ENCODE measurements at places on chromosomes 6 and 20.

GRCh38 chr6:129696028-129696418 is 14.0 kb downstream of the ARHGAP18 start:
- DNase-seq, result no peak

GRCh38 chr6:150143516-150144293 is 861 bp downstream of the PPP1R14C start:
- no peak for DNase-seq

DNA sequence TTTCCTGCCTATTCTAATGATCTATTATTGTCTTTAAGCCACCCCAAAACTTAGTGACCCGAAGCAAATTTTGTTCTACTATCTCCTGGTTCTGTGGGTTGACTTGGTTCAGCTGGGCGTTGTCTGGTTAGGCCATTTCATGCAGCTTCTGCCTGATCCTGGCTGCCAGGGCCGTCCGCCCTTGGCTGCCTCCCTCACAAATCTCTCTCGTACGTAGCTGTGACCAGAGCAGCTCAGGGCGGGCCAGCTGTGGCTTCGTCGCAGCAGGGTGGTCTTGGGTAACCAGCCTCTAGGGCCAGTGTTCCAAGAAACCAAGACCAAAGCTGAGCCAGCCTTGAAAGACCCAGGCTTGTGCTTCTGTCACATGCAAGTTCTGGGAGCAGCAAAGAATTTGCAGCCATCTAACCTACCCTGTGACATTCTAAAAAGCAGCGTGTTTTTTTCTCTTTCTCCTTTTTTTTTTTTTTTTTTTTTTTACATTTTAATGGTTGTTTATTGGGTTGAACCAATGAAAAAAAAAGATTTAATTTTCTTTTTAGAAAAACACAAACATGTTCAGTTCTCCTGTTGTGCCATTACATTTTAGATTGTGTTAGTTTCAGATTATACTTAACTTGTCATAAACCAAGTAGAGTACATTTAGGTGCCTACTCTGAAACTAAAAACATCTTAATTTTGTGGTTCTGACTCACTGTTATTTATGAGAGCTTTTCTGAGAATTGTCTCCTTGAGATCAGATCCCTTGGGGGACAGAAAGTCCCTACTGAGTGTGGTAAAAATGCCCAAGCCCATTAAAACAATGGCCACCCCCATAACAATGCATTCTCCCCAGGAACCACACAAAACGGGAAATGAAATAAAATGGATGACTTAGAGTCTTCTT is 83.9 kb downstream of the ZDHHC14 start:
- no peak for DNase-seq

DNA sequence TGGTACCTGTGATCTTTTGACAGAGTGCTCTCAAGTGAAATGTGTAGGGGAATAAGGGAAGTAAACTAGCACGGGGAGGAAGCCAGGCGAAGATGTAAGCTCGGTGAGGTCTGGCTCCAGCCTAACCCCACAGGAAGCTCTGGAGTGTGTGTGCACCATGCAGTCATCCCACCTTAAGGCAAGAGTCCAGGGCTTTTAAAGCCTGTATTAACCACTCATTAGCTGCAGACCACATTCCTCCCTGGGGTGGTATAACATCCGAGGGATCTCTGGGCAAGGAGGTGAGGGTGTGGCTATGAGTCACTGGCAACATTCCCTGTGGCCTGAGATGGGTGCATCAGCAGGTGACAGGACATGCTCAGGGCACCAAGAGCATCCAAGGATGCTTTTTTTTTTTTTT is 12.5 kb upstream of the RANBP9 start:
- no peak for DNase-seq

- DNase-seq, result no peak
These were observed 14.7 kb downstream of the FRMD1 start for GRCh38 chr6:168064226-168064807.

- no peak for DNase-seq
These were observed 163.5 kb upstream of the CDYL start for GRCh38 chr6:4612636-4613171.

GRCh38 chr6:15487262-15487661 is 175.6 kb downstream of the DTNBP1 start:
- no peak for DNase-seq

DNA sequence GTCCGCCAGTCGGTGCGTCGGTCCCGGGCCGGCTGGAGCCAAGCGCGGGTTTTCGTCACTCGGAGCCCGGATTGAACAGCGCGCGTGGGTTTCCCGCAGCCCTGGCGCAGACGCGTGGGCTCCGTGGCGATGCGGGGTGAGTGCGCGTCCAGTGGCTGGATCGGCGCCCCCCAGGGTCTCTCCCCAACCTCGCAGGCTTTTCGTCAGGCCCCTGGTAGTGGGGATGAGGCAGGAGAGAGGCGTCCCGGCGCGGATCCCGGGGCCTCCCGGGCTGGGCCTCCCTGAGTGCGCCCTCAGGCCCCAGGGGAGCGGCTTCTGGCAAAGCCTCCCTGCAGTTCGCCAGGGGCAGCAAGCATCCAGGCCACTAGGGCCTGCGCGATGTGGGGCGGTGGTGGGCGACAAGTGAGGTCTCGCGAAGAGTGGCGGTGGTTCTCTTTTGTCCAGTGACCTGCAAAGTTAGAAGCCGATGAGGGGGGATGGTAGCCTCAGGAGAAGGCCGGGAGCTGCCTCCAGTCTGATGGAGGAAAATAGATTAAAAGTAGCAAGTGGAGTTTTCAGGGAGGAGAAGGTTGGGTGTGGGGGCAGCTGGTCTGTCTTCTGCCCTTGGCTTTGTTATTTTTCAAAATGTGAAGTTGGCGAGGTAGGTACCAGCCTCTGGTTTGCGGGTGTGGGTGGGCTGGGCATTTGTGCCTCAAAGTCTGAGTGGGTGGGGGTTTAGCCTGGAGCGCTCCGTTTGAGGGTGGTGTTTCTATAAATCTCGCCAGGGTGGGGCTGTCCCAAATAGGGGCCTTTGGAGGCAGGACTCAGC is 1.6 kb downstream of the TOX2 start:
- no peak for DNase-seq
